ENCODE measurements at places on chromosomes 4 and X.

GRCh38 chr4:70746179-70746839, 24.5 kb downstream of the RUFY3 start:
- no peak for DNase-seq

- DNase-seq: no peak
These were observed 15.0 kb upstream of the AKAP17A start for GRCh38 chrX:1576201-1576992.

GRCh38 chr4:48623182-48623780, 133.2 kb downstream of the ZAR1 start:
- DNase-seq: no peak

- DNase-seq: no peak
These were observed 406.1 kb downstream of the IQCM start for GRCh38 chr4:149409555-149409962.

- DNase-seq: no peak
These were observed 15.3 kb downstream of the STAG2 start for GRCh38 chrX:123976706-123977316.

DNA sequence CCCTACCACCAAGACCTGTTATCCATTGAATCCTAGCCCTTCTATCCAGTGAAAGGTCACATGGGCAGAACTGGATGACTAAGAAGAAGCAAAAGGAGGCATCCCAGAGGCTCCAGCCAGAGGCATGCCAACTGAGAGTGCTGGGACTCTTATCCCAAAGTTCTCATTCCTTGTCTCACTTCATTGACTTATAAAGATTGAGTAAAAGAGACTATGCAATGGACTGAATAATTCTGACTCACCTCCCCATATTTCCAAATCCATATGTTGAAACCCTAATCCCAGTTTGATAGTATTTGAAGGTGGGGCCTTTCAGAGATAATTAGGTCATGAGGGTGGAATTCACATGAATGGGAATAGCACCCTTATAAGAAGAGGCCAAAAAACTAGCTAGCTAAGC, 131.4 kb downstream of the COL25A1 start:
- no peak for DNase-seq
